ENCODE measurements at places on chromosomes 12 and 14. TPM values are rescaled to one million over a fixed set of nuclear protein-coding genes. Genes with fewer than 3 reads are reported as not detected.

The RDH16 gene
- not detected for total RNA-seq

The SLC6A12 gene
- total RNA-seq = 1.2 TPM

- DNase-seq = no peak
- no peaks in the 10 kb centered on the region for H3K36me3 ChIP-seq
- no peaks in the 10 kb centered on the region for H3K4me1 ChIP-seq
- H3K27ac ChIP-seq = no peak overlapping the region
- H3K4me3 ChIP-seq = no peak overlapping the region
- H3K27me3 ChIP-seq = no peaks in the 10 kb centered on the region
Observed at GRCh38 chr14:74981833-74982232, 20.9 kb upstream of the EIF2B2 start.

The FITM1 gene
- total RNA-seq = not detected

The PLCZ1 gene
- not detected for total RNA-seq

GRCh38 chr14:102775855-102776760, 1.1 kb upstream of the TRAF3 start:
- peak; percentile 70 for DNase-seq
- H3K27ac ChIP-seq = peak overlapping the region; percentile 83
- H3K27me3 ChIP-seq = no peaks in the 10 kb centered on the region

The REC8 gene
- 11.3 TPM for total RNA-seq

DNA sequence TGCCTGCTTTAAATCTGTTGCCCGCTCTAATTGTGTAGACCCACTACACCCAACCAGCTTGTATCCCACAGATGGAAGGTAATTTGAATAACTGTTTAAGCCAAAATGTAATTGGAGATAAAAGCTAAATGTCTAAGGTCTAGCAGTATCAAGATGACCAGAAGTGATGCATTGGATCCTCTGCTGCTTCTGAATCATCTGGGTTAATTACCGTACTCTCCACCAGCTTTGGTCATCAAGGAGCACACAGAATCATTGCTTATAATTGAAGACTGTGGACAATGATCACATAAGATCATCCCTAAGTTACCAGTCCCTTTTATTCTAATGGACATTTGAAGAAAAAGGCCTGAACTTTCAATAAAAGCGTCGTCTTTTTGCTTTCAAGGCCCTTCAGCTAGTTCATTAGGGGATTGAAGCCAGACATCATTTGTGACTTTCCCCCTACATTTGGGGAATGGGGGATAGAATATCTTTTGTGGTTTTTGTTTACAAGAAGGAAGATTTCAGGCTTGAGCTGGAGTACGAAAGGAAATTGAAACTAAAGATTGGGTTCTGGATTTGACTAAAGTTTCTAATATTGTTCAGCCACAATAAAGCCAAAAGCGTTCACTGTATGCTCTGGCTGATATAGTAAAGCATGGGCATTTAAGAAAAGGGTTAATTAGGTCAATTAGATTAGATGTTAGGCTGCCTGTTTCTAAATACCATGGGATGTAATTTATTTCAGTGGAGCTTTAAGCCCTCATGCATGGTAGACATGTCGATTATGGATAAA, 123.2 kb downstream of the CHST11 start:
- no peak for DNase-seq
- no peak overlapping the region for H3K27ac ChIP-seq
- no peaks in the 10 kb centered on the region for H3K36me3 ChIP-seq
- H3K4me3 ChIP-seq = no peak overlapping the region
- peaks cover 5% of the 10 kb centered on the region for H3K4me1 ChIP-seq
- H3K27me3 ChIP-seq = no peaks in the 10 kb centered on the region

GRCh38 chr12:109113661-109114321, 2.6 kb upstream of the ACACB start:
- DNase-seq = no peak
- H3K4me1 ChIP-seq = peaks cover 56% of the 10 kb centered on the region
- no peak overlapping the region for H3K4me3 ChIP-seq
- peak overlapping the region; percentile 96 for H3K27ac ChIP-seq
- no peaks in the 10 kb centered on the region for H3K36me3 ChIP-seq

GRCh38 chr12:119432949-119433348, 98.4 kb downstream of the CCDC60 start:
- H3K36me3 ChIP-seq = no peaks in the 10 kb centered on the region
- no peaks in the 10 kb centered on the region for H3K27me3 ChIP-seq
- no peak for DNase-seq
- no peaks in the 10 kb centered on the region for H3K4me1 ChIP-seq

DNA sequence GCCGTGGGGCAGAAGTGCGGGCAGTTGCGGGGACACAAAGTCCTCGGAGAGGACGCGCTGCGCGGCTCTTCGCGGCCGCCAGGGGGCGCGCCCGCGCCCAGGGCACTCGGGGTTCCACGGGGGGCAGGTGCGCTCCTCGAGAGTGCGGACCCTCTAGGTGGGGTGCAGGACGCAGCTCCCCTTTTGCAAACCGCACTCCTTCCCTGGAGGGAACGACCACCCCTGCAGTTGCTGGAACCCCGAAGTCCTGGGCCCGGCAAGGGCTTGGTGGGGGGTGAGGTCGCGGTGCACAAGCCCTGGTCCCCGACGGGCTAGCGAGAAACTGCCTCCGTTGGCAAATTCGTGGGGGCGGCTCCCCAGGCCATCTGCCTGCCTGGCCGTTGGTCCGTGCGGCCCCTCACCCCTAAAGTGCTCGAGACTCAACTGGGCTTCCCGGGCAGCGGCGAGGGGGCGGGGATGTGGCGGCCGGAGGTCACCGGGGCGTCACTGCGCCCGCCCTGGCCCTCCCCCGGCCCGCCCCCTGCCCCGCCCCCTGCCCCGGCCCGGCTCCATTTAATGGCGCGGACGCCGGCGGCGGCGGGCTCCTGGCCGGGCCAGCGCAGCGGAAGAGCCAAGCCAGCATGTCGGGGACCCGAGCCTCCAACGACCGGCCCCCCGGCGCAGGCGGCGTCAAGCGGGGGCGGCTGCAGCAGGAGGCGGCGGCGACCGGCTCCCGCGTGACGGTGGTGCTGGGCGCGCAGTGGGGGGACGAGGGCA, at the start of gene ADSS1:
ADSS1 (plus strand) TSS at position 579 of the 756 bp plus-strand sequence; CDS start at position 621, 42 bp downstream.
- H3K27me3 ChIP-seq = no peaks in the 10 kb centered on the region
- H3K27ac ChIP-seq = peak within 1 kb of the TSS; percentile 45
- peak within 1 kb of the TSS; percentile 67 for H3K4me3 ChIP-seq
- DNase-seq = peak; percentile 74
- H3K36me3 ChIP-seq = no peaks in the 10 kb centered on the region

The FGD4 gene
- total RNA-seq = 132 TPM

The PYGL gene
- 25.9 TPM for total RNA-seq

The C3AR1 gene
- total RNA-seq = 3.8 TPM

DNA sequence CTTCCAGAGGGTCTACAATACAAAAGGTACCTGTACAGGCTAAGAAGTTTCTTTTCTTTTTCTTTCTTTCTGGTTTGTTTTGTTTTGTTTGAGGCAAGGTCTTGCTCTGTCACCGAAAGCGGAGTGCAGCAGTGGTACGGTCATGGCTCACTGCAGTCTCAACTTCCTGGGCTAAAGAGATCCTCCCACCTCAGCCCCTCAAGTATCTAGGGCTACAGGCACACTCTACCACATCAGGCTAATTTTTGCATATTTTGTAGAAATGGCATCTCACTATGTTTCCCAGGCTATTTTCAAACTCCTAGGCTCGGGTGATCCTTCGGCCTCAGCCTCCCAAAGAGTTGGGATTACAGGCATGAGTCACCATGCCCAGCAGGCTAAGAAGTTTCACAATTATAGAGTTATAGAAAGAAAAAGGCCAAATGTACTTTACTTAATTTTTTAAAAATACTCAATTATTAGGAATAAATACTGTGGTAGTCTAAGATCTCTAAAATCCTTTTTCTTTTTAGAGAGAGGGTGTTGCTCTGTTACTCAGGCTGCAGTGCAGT, 3.0 kb upstream of the PIGH start:
- no peak overlapping the region for H3K27ac ChIP-seq
- no peak for DNase-seq
- no peaks in the 10 kb centered on the region for H3K36me3 ChIP-seq
- H3K27me3 ChIP-seq = no peaks in the 10 kb centered on the region
- peaks cover 15% of the 10 kb centered on the region for H3K4me1 ChIP-seq

DNA sequence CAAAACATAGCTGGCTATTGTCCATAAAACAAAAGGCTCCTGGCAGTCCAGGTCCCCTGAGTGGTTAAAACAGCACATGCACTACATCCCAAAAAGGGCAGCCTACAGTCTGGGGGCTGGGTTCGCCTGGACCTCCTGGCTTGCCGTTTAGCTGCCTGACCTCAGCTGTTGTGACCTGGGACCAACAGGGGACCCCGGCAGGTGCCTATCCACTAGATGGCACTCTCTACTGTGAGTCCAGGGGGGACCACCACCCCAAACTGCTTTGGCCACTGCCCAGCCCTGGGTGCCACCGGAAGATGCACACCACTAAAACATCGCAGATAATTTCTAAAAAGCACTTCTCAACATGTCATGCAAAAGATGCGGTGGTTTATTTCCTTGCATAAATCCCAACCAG, 2.9 kb upstream of the RTL1 start:
- no peaks in the 10 kb centered on the region for H3K4me1 ChIP-seq
- H3K27me3 ChIP-seq = peaks cover 54% of the 10 kb centered on the region
- H3K4me3 ChIP-seq = no peak overlapping the region
- no peak for DNase-seq

DNA sequence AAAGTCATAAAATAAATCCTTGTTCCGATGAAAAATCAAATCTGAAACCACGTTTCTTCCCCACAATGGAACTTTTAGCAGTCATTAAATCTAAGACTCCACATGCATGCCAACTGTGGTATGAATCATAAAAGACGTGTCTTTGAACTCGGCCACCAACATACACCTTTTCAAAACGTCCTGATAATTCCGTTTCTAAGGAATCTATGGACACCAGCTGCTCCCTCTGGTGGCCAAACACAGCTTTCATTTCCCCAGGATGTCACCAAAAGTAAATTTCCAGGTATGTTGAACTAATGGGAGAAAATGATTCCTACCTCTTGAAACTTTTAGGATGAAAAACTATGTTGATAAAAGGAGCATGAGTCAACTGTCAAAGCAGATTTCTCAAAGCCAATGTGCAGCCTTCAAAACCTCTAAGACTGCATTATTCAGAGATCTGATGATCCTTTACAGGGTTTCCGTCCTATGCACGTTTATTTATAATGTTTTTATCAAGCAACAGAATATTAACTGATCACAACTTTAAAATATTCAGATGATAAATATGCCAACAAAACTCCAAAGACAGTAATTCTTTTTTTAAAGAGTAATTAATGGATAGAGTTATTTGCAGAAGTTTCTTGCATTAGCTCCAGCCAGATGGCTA, 96.2 kb downstream of the CIT start:
- peak; percentile 68 for DNase-seq
- H3K27me3 ChIP-seq = no peaks in the 10 kb centered on the region
- H3K36me3 ChIP-seq = no peaks in the 10 kb centered on the region

The PTPRR gene
- 13.2 TPM for total RNA-seq

GRCh38 chr12:89288959-89289358, 63.3 kb downstream of the DUSP6 start:
- no peak overlapping the region for H3K27ac ChIP-seq
- H3K4me3 ChIP-seq = no peak overlapping the region
- no peaks in the 10 kb centered on the region for H3K36me3 ChIP-seq
- no peak for DNase-seq
- no peaks in the 10 kb centered on the region for H3K27me3 ChIP-seq

DNA sequence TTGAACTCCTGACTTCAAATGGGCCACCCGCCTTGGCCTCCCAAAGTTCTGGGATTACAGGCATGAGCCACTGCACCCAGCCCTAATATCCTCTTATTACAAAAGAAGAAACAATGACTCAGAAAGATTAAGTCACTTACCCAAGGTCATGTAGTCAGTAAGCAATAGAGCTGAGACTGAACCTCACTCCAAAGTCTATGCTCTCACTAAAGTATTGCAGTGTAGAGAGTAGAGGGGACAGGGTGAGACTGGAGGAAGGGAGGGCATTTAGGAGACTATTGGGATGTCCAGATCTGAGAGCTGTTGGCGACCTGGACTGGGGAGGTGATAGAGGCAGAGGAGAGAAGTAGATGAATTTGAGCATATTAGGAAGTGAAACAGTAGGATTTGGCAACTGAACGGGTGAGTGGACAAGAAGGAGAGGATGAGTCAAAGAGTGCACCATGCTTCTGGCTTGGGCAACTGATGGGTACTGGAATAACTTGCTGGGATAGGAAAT, 11.8 kb downstream of the P2RX7 start:
- H3K27ac ChIP-seq = no peak overlapping the region
- no peak overlapping the region for H3K4me3 ChIP-seq
- H3K4me1 ChIP-seq = no peaks in the 10 kb centered on the region
- no peaks in the 10 kb centered on the region for H3K27me3 ChIP-seq
- DNase-seq = no peak

The L2HGDH gene
- total RNA-seq = 0.80 TPM

DNA sequence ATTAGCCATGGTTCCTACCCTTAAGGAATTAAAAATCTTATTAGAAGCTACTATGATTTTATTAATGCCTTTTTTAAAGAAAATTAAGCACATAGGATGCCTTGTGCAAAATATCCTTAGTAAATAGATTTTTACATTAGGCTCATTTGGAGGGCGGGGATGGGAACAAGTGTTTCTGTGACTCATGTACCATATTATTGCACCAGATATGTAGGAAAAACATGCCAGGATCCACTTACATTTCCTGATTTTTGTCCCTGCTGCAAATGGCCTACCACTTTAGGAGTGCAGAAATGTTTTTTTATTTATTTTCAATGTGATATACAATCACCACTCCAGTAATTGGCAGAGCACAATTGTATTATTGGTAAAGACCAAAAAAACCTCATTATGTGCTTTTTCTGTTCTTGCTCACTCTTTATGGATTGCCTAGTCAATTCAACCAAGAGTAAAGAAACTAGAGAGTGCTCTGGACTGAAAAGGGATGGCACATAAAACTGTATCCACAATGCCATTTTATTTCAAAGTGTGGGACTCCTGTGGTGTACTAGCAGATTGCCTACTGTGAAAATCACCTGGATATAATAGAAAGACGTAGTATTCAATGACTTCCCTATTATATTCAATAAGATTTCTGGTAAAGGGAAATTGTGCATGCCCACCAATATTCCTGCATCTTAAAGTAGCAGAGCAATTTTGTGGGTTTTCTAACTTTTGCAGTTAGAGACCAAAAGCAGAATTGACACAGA, 86.9 kb downstream of the ANO6 start:
- H3K4me1 ChIP-seq = no peaks in the 10 kb centered on the region
- H3K4me3 ChIP-seq = no peak overlapping the region
- no peak overlapping the region for H3K27ac ChIP-seq
- H3K27me3 ChIP-seq = no peaks in the 10 kb centered on the region
- no peaks in the 10 kb centered on the region for H3K36me3 ChIP-seq

Data from transverse colon (tissue), 4 donors.